ENCODE measurements at places on chromosomes 3 and 15. TPM values are rescaled to one million over a fixed set of nuclear protein-coding genes. Genes with fewer than 3 reads are reported as not detected.

The GOLGA8N gene
- 15.6 TPM for total RNA-seq

The CCRL2 gene
- total RNA-seq: 10.0 TPM

The SLC49A4 gene
- total RNA-seq: 1.5 TPM

The GOLGA8J gene
- 1.1 TPM for total RNA-seq

The NTRK3 gene
- not detected for total RNA-seq

The TUSC7 gene
- not detected for total RNA-seq

The RAB6B gene
- 1.3 TPM for total RNA-seq

DNA sequence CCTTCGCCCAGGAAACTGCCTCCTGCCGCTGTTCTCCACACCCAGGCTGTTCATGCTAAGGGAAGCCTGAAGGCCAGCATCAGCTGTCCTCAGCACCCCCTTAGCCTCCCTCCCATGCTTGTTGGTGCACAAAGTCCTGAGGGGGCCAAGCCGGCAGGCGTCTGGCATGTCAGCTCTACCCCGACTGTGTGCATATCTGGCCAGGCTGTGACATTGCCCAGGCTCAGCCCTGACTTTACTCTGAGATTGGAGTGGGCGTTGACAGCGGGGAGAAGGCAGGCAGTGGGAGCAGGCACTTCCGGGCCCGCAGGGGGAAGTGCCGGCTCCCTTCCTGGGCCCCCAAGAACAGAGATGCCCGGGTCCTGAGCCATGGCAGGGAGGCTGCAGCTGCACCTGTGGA is 492.2 kb downstream of the AGBL1 start:
- no peak for DNase-seq

DNA sequence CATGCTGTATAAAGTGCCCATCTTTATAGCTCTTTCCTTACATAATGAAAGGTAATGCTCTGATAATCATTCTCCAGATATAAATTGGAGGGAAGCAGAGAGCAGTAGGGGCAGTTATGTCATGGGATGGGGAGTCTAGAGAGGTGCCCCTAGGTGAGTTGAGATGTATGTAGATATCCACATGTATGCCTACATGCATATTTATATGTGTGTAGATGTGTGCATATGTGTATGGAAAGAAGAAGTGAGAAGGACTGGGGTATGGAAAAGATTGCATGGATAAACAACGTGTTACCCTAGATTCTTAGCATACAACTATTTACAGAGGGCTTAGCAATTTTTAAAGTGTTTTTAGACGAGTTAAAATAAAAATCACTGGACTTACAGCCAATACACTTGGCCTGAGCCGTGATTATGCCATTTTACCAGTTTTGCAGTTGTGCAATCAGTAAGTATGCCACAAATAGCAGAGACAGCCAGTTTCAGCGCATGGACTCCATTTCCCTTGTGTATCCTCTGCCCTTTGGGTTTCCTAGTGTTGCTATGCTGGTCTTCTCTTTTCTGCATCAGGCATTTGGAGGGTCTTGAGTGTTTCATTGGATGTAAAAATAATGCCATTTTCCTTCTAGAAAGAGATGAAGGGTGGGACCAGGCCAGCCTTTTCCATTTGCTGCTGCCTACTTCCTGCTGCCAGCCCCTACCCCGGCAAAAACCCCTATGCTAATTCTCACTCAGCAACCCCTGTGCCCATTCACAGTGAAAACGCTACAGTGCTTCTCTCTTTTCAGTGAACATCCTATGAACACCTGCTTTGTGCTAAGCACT is 199.4 kb upstream of the NR2E3 start:
- DNase-seq: no peak

DNA sequence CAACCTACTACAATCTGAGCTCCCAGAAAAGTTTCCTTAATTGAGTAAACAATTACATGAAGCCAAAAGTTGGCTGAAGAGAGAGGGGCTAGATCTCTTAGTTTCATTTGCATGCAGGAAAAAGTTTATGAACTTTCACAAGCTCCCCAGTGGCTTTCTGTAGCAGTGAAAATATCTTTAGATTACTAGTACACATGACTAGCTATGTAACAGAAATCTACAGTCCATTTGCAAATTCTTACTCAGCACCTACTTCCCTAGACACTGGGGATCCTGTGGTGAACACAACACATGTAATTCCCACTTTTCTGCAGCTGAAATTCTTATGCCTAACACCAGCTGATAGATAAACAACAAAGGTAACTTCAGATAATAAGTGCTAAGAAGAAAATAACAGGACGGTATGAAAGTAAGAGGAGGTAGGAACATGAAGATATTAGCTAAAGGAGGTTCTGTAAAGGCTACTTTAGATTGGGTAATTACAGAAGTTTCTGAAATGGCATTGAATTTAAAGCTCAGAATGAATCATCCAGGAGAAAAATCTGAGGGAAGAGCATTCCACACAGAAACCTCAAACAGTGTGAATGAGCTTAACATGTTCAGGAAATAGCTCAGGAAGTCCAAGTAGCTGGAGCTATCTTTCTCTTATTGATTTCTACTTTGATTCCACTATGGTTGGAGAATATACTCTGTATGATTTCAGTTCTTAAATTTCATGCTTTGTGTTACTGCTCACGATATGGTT is 204.8 kb downstream of the MAGI1 start:
- DNase-seq: no peak

GRCh38 chr15:85003593-85004312 is 22.1 kb downstream of the PDE8A start:
- DNase-seq: no peak

DNA sequence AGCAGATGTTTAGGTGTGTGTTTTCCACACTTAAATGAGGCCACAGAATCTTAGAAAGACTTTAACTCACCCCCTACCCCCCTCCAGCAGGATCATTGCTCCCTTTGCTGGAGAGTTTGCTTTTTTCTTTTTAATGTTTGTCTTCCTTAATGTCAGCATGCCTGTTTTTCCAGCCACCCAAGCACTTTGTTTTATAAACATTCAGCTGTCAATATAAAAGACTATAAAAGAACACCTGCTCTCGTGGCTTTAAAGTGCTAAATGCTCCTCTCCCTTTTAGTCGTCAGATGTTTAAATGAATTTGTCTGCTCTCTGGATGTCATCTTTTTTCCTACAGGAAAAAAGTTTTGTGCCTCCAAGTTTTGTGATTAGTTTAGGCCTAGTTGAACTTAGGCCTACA is 61.7 kb downstream of the SIDT1 start:
- no peak for DNase-seq

DNA sequence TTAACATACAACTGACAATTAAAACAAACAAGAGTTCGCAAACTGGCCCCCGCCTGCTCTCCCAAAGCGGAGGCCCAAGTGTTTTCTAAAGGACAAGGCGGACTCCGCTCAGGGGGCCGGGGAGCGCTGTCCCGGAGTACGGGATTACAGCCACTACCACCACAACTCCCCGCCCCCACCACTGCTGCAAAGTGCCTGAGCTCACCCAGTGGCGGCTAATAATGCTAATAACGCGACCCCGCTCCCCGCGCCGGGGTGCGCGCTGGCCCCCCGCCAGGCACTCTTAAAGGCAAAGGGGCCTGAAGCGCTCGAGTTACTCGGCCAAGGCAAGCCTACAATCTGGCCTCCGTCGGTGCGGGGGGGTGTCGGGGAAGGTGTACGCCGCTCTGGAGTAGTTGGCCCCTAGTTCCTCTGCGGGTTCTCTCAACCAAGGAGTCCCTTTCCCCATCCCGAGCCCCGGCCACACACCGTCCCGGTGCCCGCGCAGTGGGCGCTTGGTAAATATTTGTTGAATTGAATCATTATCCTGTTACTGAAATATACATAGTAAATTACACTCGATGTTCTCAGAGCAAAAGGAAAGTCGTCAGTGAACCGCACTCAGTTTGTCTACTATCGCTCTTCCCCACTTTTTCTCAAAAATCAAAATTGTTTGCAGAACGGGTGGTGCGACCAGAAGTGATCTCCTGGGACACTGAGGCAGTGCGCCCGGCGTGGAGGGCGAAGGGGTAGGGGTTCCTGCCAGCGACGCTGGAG is 827 bp downstream of the WNT5A start:
- DNase-seq: no peak

- no peak for DNase-seq
Measured at GRCh38 chr3:172369590-172370259, 78.5 kb downstream of the GHSR start.

DNA sequence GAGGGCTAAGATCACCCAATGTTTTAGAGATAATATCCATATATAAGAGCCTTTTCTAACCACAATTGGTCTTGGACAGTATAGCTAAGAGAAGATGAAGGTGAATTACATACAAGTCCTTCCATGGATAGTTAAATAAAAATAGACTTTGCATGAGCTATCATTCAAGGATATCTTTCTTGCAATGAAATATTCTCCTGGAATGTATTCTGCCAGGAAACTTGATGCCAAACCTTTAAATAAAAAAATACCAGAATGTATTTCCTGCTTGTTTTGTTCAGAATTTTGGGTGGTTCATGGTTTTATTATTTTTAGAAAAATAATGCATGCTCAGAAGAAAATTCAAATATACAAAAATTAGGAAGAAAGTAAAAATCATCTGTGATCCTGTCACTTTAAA is 88.8 kb upstream of the PPIB start:
- DNase-seq: no peak

DNA sequence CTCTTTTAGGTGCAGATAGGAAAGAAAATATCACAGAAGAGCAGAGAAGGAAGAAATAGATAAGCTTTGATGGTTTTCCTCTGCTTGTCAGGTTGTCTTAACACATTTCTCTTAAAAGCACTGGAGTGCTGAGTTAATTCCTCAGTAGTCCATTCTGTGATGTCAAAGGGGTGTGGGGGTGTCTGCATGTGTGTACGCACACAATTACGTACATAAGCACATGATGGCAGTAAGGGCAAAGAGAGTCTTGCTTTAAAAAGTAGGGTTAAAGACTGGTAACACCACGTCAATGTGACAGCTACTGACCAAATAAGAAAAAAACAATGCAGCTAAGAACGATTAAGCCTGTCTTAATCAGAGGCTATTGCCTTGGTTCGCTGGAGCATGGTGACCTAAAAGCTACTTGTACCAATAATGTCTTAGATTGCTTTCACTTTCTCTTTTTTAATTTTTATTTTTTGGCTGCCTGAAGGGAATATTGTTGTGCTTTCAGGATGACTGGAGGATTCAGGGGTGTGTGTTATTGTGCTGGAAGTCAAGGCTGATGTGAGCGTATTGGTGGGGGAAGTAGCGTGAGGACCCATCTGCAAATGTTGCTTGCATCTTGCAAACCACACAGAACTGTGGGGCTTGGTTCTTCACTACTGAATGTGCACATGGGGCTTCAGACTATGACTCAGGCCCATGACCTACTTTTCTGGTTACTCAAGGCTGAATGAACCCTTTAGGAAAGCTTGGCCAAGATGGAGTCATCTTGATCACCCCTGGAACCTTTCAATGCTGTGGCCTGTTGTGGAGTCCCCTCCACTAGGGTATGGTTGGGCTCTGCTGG is 417.8 kb upstream of the TPM1 start:
- DNase-seq: no peak

GRCh38 chr3:49427586-49427985 is 1.5 kb downstream of the NICN1 start:
- no peak for DNase-seq

DNA sequence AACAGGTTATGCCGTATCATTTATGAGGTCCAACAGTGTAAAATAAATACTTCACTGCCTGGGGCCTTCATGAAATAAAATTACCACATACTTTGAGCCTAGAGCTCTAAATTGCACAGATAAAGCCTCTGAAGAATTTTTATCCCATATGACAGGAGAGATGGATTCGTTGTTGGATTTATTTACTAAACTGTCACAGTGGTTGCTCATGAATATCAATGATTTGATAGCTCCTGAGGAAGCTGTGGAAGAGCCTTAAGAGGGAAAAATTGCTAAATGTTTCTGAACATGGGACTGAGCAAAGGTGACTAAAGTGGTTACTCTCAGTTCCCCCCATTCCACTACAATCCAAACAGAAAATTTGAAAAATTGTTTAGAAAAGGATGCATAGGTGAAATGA is 558.9 kb upstream of the IL12A start:
- DNase-seq: no peak

DNA sequence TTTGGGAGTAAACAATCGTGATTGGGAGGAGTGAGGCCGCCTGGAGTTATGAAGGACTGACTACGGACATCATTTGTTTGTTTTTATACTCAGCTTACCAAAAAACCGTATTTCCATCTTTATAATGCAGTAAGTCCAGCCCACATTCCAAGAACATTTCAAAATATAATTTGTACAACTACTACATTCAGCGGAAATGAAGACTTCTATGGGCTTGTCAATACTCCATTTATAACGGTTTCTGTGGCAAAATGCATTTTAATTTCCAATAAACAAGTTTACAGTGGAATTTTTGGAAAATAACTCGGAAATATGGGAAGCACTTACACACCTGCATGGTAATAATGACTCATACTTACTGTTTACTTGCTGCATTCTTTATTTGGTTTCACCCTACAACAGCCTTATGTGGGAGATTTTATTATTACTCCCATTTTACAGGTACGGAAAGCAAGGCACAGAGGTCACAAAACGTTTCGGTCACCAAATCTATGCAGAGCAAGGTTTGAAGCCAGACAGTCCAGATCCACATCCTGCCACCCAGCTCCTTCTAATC is 62.3 kb downstream of the LDHAL6B start:
- DNase-seq: no peak

DNA sequence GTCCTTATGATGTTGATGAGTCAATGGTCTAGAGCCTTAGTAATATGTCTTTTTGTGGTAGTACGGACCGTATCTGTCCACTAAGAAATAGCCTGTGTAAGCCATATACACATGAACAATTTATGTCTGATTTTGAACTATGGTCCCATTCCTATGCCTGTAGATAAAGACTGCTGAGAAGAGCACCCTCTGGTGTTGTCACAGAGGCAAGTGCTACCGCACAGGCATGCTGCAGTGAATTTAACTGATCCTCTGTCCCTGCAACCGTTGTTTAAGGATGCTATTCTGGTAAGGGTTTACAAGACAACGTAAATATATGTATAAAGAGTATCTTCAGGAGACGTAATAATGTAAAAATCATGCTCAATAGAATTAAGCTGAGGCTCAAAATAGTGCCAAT is 170.7 kb downstream of the UBE3A start:
- no peak for DNase-seq

GRCh38 chr3:187849016-187849654 is 103.9 kb upstream of the BCL6 start:
- DNase-seq: no peak

DNA sequence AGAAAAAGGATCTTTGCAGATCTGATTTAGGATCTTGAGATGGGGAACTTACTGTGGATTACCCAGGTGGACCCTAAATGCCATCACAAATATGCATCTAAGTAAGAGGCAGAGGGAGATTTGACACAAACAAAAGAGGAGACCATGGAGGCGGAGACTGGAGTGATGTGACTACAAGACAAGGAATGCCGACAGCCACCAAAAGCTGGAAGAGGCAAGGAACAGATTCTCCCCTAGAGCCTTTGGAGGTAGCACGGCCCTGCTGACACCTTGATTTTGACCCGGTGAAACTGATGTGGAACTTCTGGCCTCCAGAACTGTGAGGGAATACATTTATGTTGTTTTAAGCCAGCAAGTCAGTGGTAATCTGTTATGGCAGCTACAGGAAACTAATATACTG is 44.0 kb downstream of the GASK1A start:
- DNase-seq: no peak

- no peak for DNase-seq
Measured at GRCh38 chr3:124823206-124823605, 64.0 kb downstream of the ITGB5 start.
